ENCODE measurements at places on chromosomes 7 and 10.

- no peak for DNase-seq
These were observed 24.0 kb downstream of the GSTO2 start for GRCh38 chr10:104293011-104293410.

GRCh38 chr7:81669476-81670105 is 100.3 kb downstream of the HGF start:
- DNase-seq = no peak

DNA sequence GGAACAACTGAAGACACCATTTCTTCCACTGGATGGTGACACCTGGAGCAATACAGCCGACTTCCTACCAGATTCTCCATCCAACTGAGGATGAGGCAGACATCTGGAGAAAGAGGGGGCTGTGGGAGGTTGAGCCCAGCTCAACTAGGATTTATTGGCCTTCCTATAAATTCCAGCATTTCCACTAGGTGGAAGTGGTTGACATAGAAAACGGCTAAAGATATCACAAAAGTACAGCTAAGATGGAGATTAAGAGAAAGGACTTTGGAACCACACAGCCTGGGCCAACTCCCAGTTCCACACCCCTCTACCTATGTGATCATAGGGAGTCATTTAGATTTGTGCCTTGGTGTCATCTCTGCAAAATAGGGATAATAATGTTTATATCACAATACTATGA is 61.3 kb upstream of the CAV2 start:
- no peak for DNase-seq

DNA sequence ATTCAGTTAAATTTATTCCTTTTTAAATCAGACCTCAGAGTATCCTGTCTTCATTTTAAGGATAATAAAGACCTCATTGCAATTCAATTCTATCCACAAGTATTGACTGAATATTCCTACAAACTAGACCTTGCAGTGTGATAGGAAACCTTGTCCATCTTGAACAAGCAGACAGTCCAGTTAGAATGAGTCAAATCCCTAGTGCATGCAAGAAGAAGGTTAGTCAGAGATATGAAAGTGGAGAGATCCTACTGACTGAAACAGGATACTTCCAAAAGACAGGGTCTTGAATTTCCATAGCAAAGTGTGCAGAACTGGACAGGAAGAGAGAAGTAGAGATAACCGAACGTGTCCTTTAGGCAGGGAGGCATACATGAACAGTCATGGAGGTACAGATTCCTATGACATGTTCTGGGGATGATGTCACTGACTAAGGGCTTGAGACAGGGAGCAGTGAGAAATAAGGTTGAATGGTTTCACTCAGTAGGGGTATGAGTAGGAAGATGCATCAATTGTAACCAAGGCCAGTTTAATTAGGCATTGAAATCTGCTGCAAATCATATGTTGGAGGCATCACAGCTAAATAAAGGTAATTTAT is 45.2 kb downstream of the PPP1R3A start:
- DNase-seq = no peak

DNA sequence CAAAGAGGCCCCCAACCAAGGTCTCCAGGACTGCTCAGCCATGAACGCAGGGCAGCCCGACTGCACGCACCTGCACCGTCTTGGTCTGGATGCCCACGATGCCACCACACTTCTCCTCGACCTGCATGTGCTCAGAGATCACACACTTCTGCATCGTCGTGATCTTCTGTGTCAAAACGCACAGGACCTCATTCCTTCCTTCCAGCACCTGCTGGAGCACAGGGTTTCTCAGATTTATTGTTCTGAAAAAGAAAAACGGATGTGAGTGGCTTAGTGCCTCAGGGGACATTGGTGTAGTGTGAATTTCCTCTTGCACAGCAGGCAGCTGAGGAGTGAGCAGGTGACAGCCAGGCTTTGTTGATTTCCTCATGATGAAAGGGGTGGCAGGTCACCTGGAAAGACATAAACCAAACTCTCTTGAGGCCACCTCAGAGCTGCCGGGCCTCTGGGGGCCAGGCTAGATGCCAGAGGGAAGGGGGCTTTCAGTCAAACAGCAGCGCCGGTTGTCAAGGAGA is 38.2 kb downstream of the GSDME start:
- no peak for DNase-seq

DNA sequence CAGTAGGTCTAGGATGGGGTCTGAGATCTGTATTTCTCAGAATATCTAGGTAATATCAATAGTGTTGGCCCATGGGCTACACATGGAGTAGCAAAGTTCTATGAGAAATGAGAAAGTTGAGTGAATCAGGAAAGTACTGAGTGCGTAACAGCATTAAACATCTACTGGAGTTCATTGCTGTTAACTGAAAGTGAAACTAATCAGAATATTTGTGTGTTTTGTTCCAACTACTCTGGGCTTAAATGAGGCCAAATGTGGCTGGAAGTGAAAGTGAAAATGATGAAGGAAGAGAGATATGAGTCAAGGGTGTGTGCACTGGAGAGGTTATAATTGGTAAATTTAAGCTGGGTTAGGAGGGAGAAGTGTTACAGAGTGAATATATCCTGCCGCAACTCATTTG is 46.5 kb downstream of the TMEM106B start:
- DNase-seq = peak; percentile 75

DNA sequence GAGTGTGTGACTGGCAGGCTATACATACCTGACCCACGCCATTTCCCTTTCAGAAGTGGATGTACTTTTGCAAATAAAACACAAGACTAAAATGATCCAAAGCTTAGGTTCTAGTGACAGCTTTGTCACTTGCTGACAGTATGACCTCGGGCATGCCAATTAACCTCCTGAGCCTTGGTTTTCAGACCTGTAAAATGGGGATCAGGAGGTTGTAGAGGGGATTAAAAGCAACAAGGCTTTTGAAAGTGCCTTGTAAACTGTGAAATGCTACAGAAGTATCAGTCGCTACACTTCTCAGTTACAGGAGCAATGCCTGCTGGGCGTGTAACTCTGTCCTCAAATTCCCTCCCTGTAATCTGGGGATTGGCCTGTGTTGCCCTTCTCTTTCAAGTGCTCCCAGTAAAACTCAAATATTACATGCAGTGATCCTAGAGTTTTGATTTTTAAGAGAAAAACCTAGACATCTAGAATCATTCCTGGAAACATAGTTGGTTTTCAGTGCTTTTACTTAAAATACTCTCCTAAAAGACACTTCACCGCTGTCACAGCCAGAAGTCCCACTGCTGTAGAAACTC is 8.8 kb upstream of the GRB10 start:
- no peak for DNase-seq

- no peak for DNase-seq
These were observed 7.1 kb upstream of the AQP1 start for GRCh38 chr7:30904561-30904960.

DNA sequence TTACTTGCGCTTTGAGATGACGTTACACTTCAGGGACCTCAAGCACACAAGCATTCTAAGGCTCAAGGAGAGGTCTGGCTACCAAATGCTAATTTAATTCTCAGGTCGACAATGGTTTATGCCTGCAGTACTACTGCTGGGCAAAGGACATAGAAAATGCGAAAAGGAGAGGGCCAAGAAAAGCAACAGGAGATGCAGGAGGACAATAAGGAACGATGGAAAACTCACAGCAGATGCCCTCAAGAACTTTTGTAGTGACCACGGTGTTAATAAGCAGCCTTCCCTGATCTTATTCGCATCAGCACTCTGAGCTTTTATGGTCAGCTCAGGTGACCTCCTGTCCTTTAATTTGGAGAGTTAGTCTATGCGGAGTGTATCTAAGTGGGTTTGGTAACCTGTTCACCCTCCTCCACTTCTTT is 146.3 kb downstream of the GPR85 start:
- DNase-seq = no peak

DNA sequence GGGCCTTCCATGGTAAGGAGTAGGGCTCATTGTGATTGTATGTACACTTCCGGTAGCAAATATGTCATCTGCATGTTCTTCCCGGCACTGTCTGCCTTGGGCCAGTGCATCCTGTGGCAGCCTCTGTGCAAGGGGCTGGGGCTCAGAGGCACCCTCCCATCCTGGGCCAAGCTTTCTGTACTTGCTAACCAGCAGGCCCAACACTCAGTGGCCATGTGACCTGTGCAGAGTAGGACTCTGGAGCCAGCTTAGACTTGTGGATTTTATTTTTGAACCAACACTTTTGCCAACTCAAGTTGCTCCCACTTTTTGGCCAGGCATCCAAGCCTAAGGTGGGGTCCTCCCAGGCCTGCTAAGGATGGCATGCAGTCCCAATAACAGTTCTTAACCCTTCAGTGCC is 25.0 kb downstream of the LDB3 start:
- no peak for DNase-seq

DNA sequence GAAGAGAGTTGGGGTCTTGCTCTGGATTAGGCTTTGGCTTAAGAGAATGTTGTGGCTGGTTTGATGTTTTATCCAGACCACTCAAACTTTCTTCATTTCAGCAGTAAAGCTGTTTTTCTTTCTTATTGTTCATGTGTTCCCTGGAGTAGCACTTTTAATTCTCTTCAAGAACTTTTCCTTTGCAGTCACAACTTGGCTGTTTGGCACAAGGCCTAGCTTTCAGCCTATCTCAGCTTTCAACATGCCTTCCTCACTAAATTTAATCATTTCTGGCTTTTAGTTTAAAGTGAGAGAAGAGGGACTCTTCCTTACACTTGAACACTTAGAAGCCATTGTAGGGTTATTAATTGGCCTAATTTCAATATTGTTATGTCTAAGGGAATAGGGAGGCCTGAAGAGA is 18.1 kb downstream of the CCDC126 start:
- DNase-seq = no peak

GRCh38 chr7:158617737-158618128 is 30.1 kb upstream of the PTPRN2 start:
- DNase-seq = no peak

GRCh38 chr10:29634764-29635625 is at the start of gene SVIL:
Gene SVIL (minus strand): TSS chr10:29634971. CDS start chr10:29555058, 79,913 bp downstream.
- no peak for DNase-seq

GRCh38 chr10:89615824-89616223 is 29.2 kb downstream of the PANK1 start:
- peak; percentile 2 for DNase-seq

GRCh38 chr10:60732807-60733516 is 45.3 kb upstream of the CDK1 start:
- peak; percentile 56 for DNase-seq

DNA sequence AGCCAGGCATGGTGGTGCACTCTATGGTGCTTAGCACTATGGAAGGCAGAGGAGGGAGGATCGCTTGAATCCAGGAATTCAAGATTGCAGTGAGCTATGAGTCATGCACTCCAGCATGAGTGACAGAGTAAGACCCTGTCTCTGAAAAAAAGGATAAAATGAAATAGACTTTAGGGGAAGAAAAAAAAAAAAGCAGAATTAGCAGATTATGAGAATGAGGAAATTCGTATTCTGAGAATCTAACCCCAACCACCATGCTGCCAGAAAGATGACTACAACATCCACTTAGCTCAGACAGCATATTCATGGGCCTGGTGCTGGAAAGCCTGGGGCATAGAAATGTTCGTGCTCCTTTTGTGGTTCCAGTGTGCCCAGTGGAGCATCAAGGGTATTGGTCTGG is 63.3 kb downstream of the TMEM26 start:
- no peak for DNase-seq

GRCh38 chr10:66925896-66926715 is at the start of gene LRRTM3:
Gene LRRTM3 (plus strand): TSS chr10:66926036.
- DNase-seq = no peak

GRCh38 chr7:46681865-46682503 is 760.9 kb upstream of the IGFBP3 start:
- no peak for DNase-seq

DNA sequence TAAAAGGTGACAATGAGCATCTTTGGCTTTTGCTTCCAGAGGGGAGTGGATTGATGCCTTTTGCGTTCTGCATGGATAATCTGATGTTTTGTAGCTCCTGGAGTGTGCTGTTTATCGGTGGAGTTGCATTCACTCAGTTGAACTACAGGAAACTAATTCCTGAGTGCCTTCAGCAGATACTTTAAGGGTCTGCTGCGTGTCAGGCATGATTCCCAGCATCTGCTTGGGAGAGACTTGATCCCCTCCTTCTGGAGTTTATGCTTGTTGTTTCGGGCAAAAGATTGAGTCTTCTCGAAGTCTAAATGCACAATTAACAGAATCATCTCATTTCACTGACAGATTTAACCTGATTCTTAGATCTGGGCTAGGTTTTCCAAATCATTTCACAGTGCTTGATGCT is 46.2 kb downstream of the CELF2 start:
- DNase-seq = no peak

GRCh38 chr10:34789966-34790506 is 25.1 kb downstream of the PARD3 start:
- no peak for DNase-seq

- no peak for DNase-seq
These were observed 15.7 kb downstream of the SLC13A4 start for GRCh38 chr7:135712182-135712782.

- DNase-seq = no peak
These were observed 31.6 kb downstream of the CHRM2 start for GRCh38 chr7:136900005-136900404.

- no peak for DNase-seq
These were observed 317.5 kb downstream of the DNAJB6 start for GRCh38 chr7:157654350-157654749.
